Upper lobe of left lung (tissue), 6 donors: ENCODE measurements at places on chromosomes 11 and 22. TPM values are rescaled to one million over a fixed set of nuclear protein-coding genes. Genes with fewer than 3 reads are reported as not detected.
A peak's percentile ranks its signal among the peaks of the same experiment; 100 is the strongest.

Gene TKFC
- 27.8 TPM for total RNA-seq

DNA sequence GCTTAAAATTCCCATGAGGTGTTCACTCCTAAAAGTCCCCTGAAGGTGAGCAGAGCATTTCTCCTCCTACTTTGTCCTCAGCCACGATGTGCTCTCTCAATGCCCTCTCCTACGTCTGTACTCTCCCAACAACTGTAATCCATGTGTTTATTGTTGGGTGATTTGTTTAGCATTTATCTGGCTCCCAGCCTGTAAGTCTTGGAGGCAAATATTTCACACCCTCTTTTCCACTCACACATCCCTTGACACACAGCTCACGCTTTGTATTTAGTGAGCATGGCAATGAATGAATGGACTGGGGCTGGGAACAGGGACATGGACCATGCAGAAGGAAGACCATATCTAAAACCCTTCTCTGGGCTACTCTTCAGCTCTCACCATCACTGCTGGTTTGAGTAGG, 22.6 kb downstream of the HTR3A start:
- DNase-seq: no peak

DNA sequence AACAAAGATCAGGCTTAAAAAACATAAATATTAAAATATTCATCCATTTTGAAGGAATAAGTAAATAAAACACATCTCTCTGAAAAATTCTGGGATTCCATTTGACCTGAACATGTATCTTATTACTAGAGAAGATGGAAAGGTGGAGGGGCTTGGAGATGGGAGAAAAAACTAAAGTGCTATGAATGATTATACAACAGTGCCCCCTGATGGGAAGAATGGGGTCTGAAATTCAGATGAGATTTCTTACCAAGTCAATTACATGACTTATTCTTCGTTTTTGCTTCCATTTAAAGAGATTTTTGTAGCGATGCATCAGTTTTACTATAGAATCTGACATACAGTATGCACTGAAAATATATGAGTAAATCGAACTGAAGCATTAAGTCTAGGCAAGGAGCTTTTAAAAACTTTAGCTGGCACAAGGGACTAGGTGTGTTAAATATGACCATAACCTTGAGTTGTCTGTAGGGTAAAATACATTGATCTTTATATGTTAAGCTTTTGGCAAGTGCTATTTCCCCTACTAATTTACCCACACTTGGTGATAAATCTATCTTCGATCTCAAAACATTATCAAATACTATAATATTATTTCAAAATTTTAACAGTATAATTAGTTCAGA, 718.8 kb downstream of the CNTN5 start:
- no peak for DNase-seq

GRCh38 chr22:41584881-41585280, 4.8 kb downstream of the PMM1 start:
- no peak for DNase-seq

GRCh38 chr22:50259302-50259701, 2.2 kb downstream of the MAPK12 start:
- DNase-seq: no peak

GRCh38 chr11:35387111-35387982, 32.0 kb downstream of the SLC1A2 start:
- DNase-seq: no peak

Gene ANO1
- total RNA-seq: 7.6 TPM

- DNase-seq: no peak
Measured at GRCh38 chr11:12173111-12173510, 62.7 kb downstream of the MICAL2 start.

- no peak for DNase-seq
Measured at GRCh38 chr11:13857828-13858227, 104.7 kb upstream of the SPON1 start.

Gene MS4A10
- total RNA-seq: not detected

Gene KRTAP5-11
- not detected for total RNA-seq

GRCh38 chr11:6443269-6444003, 2.6 kb upstream of the HPX start:
- DNase-seq: peak; percentile 50

DNA sequence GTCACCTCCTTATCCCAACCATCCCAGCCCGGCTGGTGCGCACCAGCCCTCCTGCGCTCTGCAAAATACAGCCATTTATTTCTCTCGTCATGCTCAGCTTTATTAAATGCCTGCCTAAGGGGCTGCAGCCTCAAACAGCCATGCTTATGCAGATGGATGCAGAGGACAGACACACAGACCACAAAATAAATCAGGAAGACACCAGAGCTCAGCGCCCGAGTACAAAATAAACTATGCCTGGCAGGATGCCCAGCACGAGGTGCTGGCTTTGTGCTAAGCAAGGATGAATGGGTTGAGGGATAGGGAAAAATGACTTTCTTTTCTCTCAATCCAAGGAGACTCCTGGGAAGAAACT, 70.5 kb downstream of the RPUSD4 start:
- no peak for DNase-seq

GRCh38 chr22:39907047-39907446, 6.2 kb downstream of the GRAP2 start:
- DNase-seq: no peak

Gene HIKESHI
- total RNA-seq: 13.6 TPM

DNA sequence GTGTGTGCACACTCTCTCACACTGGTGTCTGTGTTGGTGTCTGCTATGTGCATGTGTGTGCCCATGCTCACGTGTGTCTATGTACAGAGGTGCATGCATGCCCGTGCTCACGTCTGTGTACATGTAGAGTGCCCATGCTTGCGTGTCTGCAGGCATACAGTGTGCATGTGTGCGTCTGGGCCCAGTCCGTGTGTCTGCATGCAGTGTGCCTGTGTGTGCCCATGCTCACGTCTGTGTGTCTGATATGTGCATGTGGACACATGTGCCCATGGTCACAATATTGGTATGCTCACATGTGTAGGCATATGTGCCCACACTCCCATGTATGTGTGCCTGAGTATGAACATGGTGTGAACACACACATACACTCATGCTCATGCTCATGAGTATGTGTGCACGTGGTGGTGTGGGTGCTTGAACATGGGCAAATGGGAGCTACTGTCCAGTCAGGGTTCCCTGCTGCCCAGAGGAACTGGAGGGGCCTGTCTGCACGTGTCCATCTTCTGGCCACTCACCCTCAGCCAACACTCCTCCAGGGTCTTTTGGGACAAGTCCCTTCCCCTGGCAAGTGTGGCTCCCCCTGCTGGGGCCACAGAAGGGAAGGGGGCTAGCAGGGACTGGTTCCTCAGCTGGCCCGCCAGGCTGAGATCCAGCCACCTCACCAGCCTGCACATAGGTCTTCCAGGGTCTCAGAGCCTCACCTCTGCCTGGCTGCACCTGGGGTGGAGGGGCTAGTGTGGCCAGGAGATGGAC, 7.3 kb upstream of the TBX1 start:
- no peak for DNase-seq

- DNase-seq: no peak
Measured at GRCh38 chr11:18750944-18751343, 25.0 kb upstream of the IGSF22 start.

DNA sequence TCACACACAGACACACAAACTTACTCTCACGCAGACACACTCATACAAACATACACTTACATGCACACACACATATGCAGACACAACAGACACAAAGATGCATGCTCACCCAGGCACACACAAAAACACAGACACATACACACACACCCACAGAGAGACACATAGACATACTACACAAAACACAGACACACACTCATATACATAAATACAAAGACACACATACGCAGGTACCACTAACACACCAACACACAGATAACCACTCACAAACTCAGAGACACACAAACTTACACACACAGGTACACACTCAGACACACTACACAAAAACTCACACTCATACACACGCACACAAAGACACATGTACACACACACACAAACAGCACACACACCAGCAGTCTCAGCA, 22.4 kb downstream of the VWCE start:
- DNase-seq: no peak
